ENCODE measurements at places on chromosomes 6 and 20. TPM values are rescaled to one million over a fixed set of nuclear protein-coding genes. Genes with fewer than 3 reads are reported as not detected.

Gene SLC32A1
- not detected for total RNA-seq

DNA sequence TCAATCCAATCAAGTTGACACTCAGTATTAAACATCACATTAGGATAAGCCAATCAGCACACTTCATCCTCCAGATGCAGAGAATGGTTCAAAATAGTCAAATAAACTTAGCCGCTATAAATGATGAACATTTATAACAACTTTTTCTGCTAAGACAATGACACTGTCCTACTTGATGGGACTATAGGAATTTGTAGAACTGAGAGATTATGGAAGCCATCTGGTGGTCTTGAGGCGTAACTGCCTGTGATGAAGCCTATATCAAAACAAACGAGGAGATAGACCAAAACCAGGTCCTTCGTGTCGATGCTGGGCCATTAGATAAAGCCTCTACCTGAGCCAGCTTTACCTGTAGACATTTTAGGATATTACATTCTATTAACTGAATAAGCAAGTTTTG, 631.1 kb downstream of the COL12A1 start:
- H3K4me1 ChIP-seq: no peaks in the 10 kb centered on the region
- no peak for DNase-seq
- H3K36me3 ChIP-seq: no peaks in the 10 kb centered on the region
- H3K27me3 ChIP-seq: no peaks in the 10 kb centered on the region

DNA sequence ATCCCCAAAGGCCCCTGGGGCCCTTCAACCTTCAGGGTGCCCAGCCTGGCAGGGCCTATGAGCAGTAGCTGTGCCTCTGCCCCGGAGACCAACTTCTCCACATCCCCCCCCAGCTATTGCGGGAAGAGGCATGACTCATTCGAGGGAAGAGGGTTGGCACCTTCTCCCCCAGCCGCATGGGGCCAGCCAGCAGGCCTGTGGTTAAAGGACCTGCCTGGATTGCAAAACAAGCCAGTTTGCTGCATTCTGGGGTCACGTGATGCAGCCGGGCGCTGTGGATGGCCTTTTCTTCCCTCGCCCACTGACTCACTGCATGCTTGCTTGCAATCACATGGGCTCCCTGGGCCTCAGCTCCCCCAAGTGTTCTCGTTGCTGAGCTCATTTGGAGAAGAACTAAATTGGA, 182.5 kb downstream of the MAFB start:
- no peaks in the 10 kb centered on the region for H3K27me3 ChIP-seq
- H3K4me3 ChIP-seq: no peak overlapping the region
- H3K4me1 ChIP-seq: no peaks in the 10 kb centered on the region
- DNase-seq: no peak
- no peak overlapping the region for H3K27ac ChIP-seq

DNA sequence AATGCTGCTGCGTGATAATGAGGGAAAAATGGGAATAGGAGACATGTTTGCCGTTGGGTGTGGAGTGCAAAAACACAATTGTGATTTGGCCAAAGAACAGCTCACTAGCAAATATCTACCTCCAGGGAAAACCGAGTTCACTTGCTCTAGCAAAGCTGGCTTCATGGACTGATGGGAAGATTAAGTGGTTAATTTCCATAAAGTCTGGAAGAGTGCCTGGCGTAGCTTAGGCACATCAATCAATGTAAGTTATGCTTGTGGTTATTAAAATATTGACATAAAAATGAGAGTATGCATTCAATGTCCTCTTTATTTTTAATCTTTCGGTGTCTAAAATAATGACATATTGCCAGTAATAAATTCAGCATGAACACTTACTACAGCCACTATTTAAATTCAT, 267.5 kb downstream of the SMOC2 start:
- DNase-seq: no peak
- peaks cover 35% of the 10 kb centered on the region for H3K27me3 ChIP-seq
- no peak overlapping the region for H3K4me3 ChIP-seq

DNA sequence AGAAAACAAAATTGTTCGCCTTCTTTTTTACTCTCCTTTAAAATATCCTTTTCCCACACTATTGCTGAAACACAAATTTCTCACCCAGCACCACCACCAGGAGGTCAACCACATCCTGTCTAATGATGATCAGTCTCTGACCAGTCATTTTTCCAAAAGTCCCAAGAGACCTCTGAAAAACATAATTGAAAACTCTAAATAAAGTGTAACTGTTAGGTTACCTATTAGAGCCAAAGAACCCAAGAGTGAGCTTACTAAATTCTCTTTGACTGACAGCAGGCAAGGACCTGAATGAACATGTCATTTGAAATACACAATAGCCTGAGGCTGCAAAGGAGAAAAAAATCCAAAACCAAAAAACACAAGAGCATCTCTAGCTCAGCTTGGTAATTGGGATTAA, 735.4 kb downstream of the CBLN4 start:
- no peaks in the 10 kb centered on the region for H3K27me3 ChIP-seq
- no peak overlapping the region for H3K4me3 ChIP-seq
- H3K4me1 ChIP-seq: no peaks in the 10 kb centered on the region
- no peak for DNase-seq

DNA sequence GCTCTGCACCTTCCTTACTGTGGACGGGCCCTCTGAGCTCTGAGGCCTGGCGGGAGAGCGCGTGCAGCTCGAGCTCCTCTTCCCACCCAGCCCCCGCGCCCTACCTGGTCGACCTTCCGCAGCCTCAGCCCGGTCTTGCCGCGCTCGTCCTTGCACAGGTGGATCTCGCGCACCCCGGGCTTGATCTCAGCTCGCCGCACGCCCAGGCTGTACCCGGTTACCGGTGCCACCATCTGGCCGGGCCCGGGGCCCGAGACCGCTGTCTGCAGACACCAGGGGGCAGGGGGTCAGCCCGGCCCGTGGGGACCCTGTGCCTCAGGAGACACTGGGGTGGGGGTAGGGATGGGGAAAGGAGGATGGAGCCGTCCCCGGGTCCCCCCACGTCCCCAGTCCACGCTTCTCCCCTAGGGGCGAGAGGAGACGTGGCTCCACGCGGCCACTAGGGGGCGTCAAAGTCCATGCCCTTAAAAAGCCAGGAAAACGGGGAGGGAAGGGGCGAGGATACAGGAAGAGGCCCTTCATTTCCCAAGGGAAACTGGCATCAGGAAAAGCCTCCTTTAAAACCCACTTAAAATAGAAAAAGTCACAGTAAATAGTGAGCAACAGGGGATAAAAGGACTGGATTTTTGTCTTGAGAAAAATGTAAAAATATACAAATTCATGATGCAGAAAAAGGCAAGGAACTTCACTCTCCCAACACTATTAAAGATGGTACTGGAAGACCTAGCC, 15.5 kb downstream of the SDCBP2 start:
- peaks cover 9% of the 10 kb centered on the region for H3K4me1 ChIP-seq
- H3K27me3 ChIP-seq: no peaks in the 10 kb centered on the region
- H3K4me3 ChIP-seq: no peak overlapping the region
- H3K27ac ChIP-seq: peak overlapping the region; percentile 11
- peak; percentile 35 for DNase-seq

GRCh38 chr6:227074-227782, 65.1 kb upstream of the DUSP22 start:
- no peak overlapping the region for H3K4me3 ChIP-seq
- H3K4me1 ChIP-seq: no peaks in the 10 kb centered on the region
- no peaks in the 10 kb centered on the region for H3K27me3 ChIP-seq
- H3K27ac ChIP-seq: no peak overlapping the region
- H3K36me3 ChIP-seq: no peaks in the 10 kb centered on the region
- DNase-seq: no peak
